ENCODE measurements at places on chromosomes 5 and 9. TPM values are rescaled to one million over a fixed set of nuclear protein-coding genes. Genes with fewer than 3 reads are reported as not detected.

GRCh38 chr5:124745007-124745927, 1.2 kb downstream of the ZNF608 start:
- peaks cover 13% of the 10 kb centered on the region for H3K4me1 ChIP-seq
- no peaks in the 10 kb centered on the region for H3K36me3 ChIP-seq
- H3K27ac ChIP-seq, result peak overlapping the region; percentile 93
- H3K27me3 ChIP-seq, result peaks cover 5% of the 10 kb centered on the region
- no peak for DNase-seq

GRCh38 chr9:110545705-110546104, 33.8 kb downstream of the SVEP1 start:
- no peak overlapping the region for H3K27ac ChIP-seq
- no peak overlapping the region for H3K4me3 ChIP-seq
- H3K36me3 ChIP-seq, result no peaks in the 10 kb centered on the region
- no peaks in the 10 kb centered on the region for H3K4me1 ChIP-seq
- DNase-seq, result no peak

The FOXD4L6 gene
- total RNA-seq, result not detected

GRCh38 chr5:124909734-124910133, 163.3 kb upstream of the ZNF608 start:
- no peaks in the 10 kb centered on the region for H3K36me3 ChIP-seq
- no peak for DNase-seq
- H3K27ac ChIP-seq, result peak overlapping the region; percentile 9
- H3K27me3 ChIP-seq, result no peaks in the 10 kb centered on the region
- H3K4me3 ChIP-seq, result no peak overlapping the region

DNA sequence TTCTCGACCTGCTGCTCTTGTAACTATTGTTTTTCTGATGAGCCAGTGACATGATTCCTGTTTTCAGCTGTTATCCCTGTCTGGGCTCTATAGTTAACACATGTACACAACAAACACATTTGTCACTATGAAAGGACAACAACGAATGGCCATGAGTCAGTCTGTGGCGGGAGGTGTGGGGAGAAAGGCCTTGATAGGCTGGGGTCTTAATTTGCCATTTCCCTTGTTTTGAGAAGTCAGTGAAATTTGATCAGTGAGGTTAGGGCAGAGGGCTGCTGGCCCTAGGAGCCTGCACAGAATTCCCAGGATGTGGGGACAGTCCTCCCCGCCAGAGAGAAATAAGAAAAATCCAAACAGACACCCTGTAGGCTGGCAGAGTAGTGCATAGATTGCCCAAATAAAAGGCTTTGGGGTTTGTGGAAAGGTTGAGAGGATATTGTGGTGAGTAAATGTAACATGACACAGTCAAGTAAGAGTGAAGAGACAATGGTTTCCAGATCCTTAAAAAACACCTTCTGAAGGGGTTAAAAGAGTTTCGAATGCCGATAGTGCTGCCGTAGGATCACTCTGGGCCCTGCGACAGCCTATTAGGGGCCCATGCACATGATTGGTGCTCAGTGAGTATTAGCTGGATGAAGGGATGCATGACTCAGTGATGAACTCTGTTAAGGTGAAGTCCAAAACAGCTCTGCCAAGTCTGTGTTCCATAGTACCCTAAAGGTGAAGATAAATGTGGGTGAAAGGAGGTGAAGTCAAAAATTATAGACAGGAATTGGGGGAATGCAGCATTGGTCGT, 110.9 kb upstream of the PRRC1 start:
- no peaks in the 10 kb centered on the region for H3K4me1 ChIP-seq
- H3K36me3 ChIP-seq, result no peaks in the 10 kb centered on the region
- DNase-seq, result no peak
- H3K27me3 ChIP-seq, result no peaks in the 10 kb centered on the region

GRCh38 chr5:150397782-150398721, 14.7 kb downstream of the CD74 start:
- H3K27ac ChIP-seq, result no peak overlapping the region
- H3K4me1 ChIP-seq, result no peaks in the 10 kb centered on the region
- DNase-seq, result no peak

Measured in stomach (tissue), 19 donors.